ENCODE measurements at places on chromosomes 7 and 10.

GRCh38 chr7:2934984-2935740 is 91.1 kb upstream of the GNA12 start:
- DNase-seq = no peak

GRCh38 chr7:11587814-11588213 is 244.2 kb downstream of the THSD7A start:
- DNase-seq = no peak

DNA sequence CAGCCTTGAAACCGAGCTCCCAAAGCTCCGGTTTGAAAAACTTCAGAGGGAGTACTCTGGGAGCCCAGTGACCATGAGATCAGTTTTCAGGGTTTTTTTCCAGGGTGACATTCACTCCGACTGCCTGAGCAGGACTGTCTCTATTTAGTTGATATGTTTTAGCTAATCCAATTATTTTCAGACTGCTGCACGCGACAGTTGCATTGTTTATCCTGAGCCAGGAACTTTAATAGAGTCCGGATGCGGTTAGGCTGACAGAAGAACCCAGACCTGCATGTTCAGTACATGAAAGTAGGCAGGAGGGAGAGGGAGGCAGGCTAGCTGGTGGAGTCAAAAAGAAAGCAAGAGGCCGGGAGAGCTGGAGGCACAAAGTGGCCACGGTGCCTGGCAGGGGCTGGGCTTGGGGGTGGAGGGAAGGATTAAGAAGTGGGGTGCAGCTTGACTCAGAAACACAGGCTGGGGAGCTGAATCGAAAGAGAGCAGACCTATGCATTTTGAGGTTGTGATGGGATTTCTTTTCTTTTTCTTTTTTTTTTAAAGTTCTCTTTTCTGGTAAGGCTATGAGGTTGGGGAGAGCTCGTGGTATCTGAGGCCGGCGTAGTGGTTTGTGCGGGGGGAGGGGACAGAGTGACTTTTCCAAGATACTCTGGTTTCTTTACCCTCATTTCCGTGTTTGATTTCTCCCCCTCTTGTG is 5.7 kb downstream of the GATA3 start:
- DNase-seq = no peak

DNA sequence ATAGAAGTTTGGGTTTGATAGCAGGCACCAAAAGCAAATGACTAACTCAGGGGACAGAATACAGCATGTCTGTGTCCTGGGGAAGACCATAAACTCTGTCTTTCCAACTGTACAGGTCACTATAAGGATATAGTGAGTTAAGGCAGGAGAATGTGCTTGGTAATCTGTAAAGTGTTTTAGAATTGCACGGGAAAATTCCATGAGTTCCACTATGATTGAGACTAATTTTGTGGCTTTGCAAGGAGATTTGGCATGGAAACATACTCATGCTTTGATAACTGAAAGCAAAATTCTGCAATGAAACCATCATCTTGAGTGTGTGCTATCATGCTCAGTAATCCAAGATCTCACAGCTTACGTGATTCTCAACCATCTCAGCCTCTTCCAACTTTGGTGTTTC is 152.6 kb downstream of the PKD1L1 start:
- no peak for DNase-seq

- no peak for DNase-seq
These were observed 42.4 kb upstream of the ZMIZ1 start for GRCh38 chr10:79026341-79026761.

GRCh38 chr10:63583397-63583796 is 62.2 kb downstream of the REEP3 start:
- no peak for DNase-seq

- DNase-seq = no peak
These were observed 64.9 kb downstream of the CRPPA start for GRCh38 chr7:16356301-16356958.

GRCh38 chr7:93146472-93147141 is 1.6 kb downstream of the SAMD9L start:
- no peak for DNase-seq

DNA sequence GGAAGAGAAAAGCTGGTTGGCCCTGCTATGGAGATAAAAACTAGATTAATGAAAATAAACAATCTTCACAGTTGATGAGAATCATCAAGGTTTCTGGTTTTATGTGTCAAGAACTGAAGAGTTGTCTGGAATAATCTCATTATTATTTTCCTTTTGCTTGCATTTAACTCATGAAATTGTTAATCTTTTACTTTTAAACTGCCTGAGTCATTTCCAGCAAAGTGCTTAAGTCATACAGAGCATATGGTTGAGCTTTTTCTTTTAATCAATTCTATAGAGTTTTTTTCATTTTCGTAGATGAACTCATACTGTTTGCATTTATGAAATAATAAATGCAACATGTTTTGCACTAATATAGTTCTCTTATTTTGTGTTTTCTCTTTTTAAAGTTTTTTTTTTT is 747.9 kb downstream of the NXPH1 start:
- DNase-seq = no peak

- no peak for DNase-seq
These were observed 65.7 kb downstream of the AOAH start for GRCh38 chr7:36658335-36659171.

Measured in NCI-H1436 treated with DMSO at 0.1 percent for 48 hours (cell line).